Epithelial cell of esophagus (primary cell): ENCODE measurements at places on chromosomes 11 and 22.

- DNase-seq, result peak; percentile 84
Observed at GRCh38 chr11:18243783-18244362, 4.6 kb downstream of the SAA2 start.

GRCh38 chr11:130370845-130371590, 56.3 kb upstream of the ZBTB44 start:
- DNase-seq, result peak; percentile 11

- DNase-seq, result peak; percentile 41
Observed at GRCh38 chr11:101583251-101584128, at the start of gene TRPC6. Gene TRPC6 (minus strand): TSS chr11:101584007. CDS start chr11:101583503, 504 bp downstream.

GRCh38 chr22:42716221-42716620, 4.4 kb downstream of the A4GALT start:
- DNase-seq, result no peak

- no peak for DNase-seq
Observed at GRCh38 chr11:134665188-134665535, 253.1 kb upstream of the B3GAT1 start.

GRCh38 chr22:44535362-44536095, 37.5 kb upstream of the RTL6 start:
- no peak for DNase-seq

DNA sequence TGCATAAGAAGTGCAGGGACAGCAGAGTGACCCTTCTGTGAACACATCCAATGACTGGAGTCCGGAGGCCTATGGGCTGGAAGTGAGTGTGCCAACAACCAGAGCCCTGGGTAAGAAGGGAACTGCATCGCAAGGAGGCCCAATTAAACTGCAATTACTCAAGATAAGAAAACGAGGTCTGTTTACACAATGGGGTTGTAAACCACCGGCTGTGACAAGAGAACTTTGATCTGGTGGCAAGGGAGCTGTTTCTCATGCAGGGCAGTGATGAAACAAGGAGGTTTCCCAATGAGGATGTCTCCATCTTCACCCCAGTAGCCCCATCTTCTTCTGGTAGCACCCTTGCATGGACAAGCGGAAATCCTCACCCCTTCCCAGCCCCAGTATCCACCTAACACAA, 21.5 kb downstream of the ETS1 start:
- DNase-seq, result no peak

- no peak for DNase-seq
Observed at GRCh38 chr11:10478574-10479550, 23.8 kb downstream of the AMPD3 start.

DNA sequence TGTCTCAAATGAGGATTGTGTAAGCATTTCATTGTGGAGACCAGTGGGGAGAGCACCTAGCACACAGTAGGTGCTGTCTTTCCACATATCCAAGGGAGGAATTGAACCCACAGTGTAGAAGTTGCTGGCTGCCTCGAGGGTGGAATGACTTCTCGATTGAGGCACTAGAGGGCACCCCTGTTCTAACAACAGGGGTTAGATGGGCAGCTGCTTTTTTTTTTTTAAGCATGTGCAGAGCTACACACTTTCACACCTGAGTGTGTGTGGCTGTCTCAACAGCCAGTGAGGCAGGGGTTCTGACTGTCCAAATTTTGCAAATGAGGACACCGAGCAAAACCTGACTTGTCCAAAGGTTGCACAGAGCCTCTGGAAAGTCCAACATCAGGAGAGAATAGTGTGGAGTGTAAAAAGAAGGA, 118.2 kb upstream of the CRYBB3 start:
- DNase-seq, result peak; percentile 42

DNA sequence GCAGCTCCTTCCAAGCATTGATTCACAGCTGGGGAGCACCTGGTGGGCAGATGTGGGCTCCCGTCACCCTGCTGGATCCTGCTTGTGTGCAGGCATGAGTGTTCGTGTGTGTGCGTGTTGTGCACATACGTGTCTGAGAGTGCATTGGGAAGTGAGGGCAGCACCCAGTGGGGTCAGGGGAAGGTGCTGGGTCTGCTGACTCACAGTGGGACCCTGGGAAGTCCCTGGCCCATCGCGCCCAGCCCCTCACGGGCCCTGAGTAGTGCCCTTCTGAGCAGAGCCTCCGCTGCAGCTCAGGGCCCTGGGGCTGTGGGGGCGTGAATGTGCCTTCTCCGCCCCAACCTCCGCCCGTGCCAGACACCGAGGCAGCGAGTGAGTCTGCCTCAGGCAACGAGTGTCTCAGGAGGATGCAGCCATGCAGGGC, 36.8 kb downstream of the WNT11 start:
- DNase-seq, result no peak

DNA sequence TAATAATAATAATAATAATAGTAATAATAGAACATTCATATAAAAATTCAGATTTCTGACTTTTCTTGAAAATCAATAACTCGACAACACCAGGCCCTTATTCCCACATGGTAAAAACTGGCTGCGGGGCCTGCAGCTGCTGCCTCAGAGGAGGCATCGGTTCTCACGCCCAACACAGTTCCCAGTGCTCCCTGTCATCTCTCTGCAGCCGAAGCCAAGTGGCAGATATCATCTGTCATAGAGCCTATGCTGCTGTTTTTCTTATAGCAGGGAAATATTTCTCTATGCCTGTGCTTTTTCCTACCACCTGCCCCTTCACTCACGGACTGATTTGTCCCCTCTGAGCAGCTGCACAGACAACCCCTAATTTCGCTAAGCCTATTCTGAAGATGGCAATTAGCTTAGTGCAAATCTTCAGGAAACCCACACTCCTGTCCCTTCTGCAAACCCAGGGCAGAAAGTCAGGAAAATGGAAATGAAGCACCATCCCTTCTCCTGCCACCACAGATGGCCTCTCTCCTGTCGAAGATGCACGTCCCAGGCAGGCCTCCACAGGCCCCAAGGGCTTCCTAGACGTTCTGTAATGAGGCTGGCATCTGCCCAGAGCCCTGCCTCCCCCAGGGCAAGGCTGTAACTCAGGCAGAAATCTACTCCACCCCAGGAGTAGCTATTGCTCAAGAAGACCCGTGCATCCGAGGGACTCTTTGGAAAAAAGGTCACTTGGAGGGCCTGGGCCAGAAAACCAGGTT, 66.7 kb downstream of the SYN3 start:
- DNase-seq, result peak; percentile 96

- no peak for DNase-seq
Observed at GRCh38 chr22:34038801-34039555, 118.7 kb upstream of the LARGE1 start.

DNA sequence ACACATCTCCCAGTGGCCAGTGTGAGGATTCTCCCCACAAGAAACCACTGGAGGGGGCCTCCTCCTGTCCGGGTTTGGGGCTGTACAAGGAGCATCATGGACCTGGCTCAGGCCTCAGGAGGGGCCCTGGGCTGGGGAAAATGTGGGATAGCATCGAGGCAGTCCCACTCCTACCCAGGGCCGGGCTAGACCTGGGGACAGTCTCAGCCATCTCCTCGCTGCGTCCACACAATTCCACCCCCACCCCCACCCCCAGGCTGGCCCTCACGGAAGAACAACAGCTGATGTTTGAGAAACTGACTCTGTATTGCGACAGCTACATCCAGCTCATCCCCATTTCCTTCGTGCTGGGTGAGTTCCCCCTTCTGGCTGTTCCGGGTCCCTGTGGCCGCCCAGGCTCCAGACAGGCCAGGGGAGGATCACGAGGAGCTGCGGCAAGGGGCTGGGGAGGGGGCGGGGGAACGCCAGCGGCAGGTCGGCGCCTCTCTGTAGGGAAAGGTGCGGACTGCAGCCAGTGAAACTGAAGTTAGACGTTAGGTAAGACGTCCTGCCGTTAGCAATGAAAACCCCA, 4.8 kb downstream of the BEST1 start:
- DNase-seq, result peak; percentile 80

- peak; percentile 10 for DNase-seq
Observed at GRCh38 chr11:5197536-5197935, 2.9 kb downstream of the OR51V1 start.

DNA sequence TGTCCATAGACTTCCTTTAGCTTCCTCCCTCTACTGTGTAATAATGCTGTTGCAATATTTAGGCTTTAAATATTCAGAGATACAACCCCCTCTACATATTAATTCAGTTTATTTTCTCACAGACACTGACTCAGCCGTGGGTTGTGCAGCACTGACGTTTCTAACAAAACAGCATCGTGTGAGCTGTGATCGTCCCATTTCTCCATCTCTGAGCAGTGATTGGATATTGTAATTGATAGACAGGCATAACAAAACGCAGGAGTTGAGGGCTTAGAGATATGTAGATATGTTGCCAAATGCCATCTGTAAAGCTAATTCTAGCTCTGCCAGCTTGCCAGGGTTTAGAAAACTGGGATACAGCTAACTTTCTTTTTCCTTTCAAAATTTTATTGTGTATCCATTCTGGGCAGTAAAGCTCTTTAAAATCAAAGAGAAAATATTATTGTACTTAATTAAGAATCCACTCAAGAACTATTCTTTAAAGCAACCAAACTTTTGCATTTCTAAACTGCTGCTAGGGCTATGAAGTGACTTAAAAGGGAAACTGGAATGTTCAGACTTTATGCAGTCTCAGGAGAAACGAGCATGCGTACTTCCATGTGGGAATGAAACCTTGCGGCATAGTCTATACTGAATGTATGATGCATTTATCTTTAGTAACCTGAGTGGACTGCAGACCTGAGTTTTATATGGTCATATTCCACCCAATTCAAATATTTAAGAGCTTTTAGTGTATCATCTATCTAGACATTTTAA, 22.7 kb downstream of the BTBD10 start:
- peak; percentile 92 for DNase-seq

- DNase-seq, result no peak
Observed at GRCh38 chr11:60085909-60086308, 2.6 kb upstream of the MS4A2 start.

DNA sequence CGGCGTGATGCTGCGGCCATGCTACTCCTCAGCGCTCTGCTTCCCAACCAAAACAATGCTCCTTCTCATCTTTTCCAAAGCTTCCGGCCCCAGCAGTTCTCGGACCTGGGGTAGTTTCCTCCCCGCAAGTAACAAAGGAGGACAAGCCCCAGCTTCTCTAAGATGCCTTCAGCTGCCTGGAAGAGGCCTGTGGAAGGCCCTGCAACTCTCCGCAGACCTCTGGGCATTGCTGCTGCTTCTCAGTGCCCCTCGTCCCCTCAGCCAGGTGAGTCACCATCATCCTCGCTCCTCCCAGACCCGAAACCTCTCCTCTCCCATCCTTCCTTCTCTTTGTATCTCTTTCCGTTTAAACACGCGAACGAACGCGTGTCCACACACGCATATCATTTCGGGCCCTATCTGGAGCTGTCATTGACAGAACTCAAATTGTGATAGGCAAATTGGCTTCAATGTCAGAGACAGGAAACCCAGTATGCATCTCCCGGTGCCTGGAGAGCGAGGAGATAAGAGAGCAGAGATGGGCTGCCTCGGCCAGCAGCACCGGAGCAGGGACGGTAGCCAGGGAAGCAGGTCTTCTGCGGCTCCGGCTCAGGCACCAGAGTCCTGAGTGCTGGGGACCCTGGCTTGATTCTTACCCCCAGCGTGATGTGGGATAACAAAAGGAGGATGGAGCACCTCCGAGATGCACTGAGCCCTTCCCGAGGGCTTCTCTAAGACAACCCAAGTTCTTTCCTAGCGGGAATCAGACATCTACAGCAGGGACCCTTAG, 22.0 kb upstream of the JAM3 start:
- DNase-seq, result no peak

DNA sequence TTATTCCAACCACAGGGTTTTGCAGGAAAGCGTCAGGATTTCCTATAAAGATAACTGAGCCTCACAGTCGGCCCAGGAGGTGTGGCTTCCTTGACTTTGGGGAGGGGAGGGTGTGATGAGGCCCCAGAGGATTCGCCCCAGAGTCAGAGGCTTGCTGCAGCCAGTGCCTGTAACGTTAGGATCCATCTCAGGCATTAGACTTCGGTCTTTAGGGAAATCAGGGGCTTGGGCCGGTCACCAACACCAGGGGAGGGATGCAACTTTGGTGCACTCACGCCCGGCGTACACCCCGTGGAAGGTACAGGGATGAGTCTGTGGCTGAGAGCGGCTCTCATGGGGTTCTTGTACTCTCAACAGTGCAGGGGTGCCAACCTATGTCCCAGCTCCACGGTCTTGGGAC, 5.7 kb upstream of the ANO1 start:
- no peak for DNase-seq

- DNase-seq, result peak; percentile 86
Observed at GRCh38 chr11:75371949-75372876, 20.8 kb upstream of the ARRB1 start.

DNA sequence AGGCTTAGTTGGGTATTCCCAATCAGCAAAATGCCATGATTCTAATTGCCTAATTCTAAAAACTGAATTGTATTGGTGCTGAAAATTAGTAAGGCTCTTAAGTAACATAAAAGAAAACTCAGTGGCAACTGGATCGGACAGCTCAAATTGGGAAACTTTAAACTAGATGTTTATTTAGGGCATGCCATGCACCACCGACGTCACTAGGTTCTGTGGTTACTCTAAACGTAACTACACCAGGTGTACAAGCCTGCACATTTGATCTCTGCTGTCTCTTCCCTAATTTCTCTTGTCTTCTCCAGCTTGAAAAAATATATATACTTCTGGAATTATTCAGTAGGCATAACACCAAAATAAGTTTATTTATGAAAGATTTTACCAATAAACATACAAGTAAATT, 378.2 kb downstream of the DCDC1 start:
- DNase-seq, result no peak

- DNase-seq, result peak; percentile 30
Observed at GRCh38 chr22:29633514-29634312, 30.3 kb downstream of the NF2 start.

DNA sequence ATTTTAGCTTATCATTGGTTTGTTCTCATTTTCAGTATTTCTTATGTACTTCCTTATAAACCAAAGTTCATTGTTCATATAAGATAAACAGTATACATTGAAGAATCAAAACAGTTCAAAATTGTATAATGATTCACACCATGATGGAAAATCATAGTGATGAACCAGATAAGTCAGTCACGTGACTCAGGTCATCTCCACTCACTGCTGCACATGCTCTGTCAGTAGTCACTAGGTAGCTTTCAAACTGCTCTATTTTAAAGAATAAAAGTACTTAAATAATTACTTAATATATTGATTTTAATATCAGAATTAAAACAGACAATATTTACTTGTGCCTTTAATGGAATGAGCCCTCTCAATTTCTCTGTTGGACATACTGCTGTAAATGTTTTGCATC, 37.5 kb downstream of the PDHX start:
- DNase-seq, result peak; percentile 21

GRCh38 chr22:49687786-49688515, 139.7 kb downstream of the BRD1 start:
- DNase-seq, result no peak

DNA sequence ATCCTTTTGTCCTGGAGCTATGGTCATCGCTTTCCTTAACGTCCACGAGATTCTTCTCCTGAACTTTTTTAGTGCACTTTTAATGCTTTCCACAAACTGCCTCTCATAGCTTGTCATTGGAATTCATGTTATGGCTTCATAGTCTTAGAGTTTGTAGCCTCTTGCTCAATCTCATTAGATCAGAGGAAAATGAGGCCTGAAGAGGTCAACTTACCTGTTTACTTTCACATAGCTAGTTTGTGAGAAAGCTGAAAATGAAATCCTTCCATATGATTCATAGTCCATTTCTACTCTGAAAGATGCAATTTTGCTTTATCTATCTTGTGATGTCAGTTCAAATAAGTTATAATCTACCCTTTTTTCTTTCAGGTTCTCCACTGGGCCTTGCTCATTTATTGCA, 1747.2 kb upstream of the RAG2 start:
- peak; percentile 75 for DNase-seq

- DNase-seq, result no peak
Observed at GRCh38 chr11:96472085-96472484, 82.3 kb downstream of the JRKL start.
